ENCODE measurements at places on chromosomes 4 and X.
A peak's percentile ranks its signal among the peaks of the same experiment; 100 is the strongest.

- DNase-seq: no peak
Observed at GRCh38 chr4:42404001-42404400, 6.7 kb downstream of the SHISA3 start.

- peak; percentile 2 for DNase-seq
Observed at GRCh38 chrX:124300405-124300804, 32.1 kb upstream of the TEX13D start.

DNA sequence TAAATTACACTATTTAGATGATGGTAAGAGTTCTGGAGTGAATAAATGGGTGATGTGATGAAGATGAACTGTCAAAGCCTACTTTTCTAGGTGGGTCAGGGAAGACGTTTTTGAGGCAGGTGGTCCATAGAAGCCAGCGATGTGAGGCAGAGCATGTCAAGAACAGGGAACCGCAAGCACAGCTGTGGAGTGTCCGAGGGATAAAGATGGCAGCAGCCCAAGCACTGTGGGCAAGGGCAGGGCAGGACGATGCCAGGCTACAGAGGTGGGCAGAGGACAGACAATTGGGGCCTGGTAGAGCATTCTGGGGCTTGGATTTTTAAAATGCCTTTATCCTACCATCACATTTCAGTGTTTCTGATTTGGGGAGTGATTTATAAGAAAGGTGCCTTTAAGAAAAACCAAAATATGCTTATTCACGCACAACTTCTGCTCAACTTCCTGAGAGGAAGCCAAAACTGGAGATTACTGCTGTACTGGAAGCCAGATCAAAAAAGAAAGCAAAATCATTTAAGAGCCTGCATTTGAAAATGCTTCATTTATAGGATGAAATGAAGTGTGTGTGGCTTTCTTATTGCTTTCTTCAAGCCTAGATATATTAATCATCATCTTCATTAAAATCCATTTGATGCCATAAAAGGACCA lies 119.0 kb upstream of the WDR17 start:
- peak; percentile 14 for DNase-seq

GRCh38 chrX:123274796-123275195 lies 90.7 kb downstream of the GRIA3 start:
- DNase-seq: no peak

GRCh38 chrX:23435575-23435974 lies 100.9 kb downstream of the PTCHD1 start:
- no peak for DNase-seq

- DNase-seq: peak; percentile 7
Observed at GRCh38 chrX:39551762-39552161, 546.0 kb downstream of the BCOR start.

DNA sequence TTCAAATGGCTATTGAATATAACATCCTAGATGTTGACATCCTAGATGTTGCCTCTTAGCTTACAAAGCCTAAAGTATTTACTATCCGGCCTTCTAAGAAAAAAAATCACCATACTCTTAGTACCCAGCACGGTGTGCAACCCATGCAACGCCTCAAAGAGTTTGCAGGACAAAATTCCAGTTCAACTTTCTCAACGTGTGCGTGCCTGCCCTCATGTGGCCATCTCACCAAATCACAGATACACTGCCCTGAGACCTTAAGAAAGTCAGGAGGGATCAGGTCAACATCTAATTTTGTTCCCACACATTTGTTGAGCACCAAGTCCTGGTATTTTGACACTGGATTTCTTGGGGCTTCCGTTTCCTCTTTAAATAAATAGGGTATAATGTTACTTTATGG lies 68.3 kb downstream of the CRMP1 start:
- peak; percentile 30 for DNase-seq

DNA sequence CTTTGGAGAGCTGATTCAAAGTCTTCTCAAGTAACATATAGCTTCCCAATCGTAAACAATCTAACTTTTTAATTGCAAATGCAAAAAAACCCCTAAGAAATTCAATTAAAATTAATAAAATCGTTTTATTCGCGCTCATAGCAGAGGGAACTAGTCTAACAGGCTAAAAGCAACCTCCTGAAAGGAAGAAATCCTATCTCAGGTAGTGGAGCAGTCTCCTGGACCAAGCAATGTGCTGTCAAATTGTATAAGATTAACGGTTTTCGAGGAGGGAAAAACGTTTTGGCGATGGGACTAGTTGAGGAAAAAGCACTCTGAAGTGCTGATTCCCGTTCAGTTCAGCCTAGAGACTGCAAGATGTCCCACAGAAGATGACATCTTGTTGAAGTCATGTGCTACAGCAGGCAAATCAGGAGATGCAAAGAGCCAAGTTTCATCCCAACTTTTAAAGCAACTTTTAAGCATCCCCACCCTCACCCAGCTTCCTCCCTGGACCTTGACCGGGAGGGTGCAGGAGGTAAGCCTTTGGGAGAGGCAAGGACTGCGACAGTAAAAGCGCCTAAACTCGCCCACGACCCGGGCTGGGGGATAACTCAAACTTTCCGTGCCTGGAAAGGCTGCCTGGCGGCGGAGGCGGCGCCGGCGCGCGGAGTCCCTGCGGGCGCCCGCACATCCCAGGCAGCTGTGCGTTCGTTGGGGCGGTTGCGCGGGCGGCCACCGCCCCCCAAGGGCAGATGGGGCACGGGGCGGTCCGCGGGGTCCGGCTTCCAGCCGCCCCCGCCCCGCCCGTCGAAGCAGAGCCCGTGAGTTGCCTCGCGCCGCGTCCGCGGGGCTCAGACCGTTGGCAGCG lies 784 bp downstream of the MAP7D3 start:
- DNase-seq: peak; percentile 16

GRCh38 chr4:85724791-85725563 lies 250.0 kb downstream of the ARHGAP24 start:
- peak; percentile 52 for DNase-seq

DNA sequence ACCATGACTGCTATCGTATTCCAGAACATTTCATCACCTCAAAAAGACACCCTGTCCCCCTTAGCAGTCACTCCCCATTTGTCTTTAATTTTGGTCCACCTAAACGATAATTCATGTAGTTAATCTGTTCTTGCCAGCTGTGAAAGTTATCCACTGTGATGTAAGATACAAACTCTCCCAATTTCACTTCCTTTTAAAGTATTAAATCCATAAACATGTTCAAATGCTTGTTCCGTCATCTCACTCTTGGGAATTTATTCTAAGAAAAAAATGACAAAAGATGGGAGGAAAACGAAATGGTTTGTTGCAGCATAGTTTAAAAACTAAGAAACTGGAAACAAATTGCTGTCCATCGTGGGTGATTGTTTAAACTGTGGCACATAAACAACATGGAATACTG lies 53.7 kb upstream of the IRF2 start:
- peak; percentile 46 for DNase-seq

- DNase-seq: no peak
Observed at GRCh38 chrX:10325611-10326010, 168.8 kb downstream of the CLCN4 start.

GRCh38 chr4:53313510-53313909 lies 52.4 kb downstream of the SCFD2 start:
- no peak for DNase-seq

DNA sequence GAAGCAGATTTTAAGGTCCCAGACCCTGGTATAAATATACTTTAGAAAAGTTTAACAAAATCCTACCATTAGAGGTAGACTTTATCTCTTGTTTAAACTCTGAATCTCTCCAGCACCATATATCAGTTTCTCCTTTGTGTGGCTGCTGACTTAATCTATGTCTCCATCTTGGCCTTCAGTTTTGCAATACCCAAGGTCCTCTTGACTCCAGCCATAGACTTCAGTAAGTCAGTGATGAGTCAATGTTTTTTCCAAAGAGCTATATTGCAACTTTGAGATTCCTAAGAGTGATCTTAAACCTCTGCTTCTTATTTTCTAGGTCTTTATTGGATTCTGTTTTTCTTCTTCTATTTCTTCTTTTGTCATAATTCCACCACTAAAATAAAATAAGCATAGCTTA lies 50.8 kb upstream of the ADGRL3 start:
- DNase-seq: peak; percentile 35

- DNase-seq: no peak
Observed at GRCh38 chrX:123518791-123519190, 214.1 kb downstream of the THOC2 start.

- no peak for DNase-seq
Observed at GRCh38 chr4:30122711-30123110, 597.5 kb upstream of the PCDH7 start.

DNA sequence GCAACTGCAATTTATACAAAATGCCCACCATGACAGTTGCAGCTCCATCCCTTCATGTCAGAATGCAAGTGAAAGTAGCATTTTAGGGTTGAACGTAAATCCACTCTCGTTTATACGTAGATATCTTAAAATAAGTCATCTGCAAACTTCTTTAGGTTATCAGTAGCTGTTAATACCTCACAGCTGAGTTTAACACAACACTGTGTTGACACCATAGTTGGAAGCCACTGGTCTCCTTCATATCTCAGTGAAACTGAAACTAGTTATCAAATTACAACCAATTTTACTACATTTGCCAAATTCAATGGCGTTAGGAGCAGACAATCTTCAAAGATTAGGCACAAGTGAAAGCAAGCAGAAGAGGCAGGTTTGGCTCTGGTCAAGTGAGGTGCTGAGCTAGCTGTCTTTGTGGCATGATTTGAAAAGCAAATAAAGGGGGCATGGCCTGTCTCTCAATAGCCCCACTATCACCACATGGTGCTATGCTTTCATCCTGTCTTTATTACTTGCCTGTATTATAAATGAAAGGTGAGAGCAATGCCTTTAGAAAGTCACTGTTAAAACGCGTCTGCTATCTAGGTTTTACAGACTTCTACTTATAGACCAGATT lies 12.3 kb downstream of the PPP3CA start:
- no peak for DNase-seq

GRCh38 chrX:132748909-132749308 lies 209.5 kb downstream of the HS6ST2 start:
- DNase-seq: no peak

DNA sequence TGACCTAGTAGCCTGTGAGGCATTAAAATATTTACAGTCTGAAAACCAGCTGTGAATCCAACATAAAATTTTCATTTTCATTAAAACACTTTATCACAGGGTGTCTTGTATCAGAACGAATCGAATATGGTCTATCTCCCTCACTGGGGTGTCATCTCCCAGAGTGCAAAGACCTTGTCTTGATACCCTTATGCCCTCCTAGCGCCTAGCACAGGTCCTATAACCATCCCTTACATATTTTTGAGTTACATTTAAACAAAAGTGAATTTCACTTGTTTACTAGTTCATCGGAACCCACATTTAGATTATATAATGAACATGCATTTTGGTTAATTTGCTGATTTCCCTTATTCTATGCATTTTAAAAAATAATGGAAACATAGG lies 14.0 kb downstream of the DIPK2B start:
- DNase-seq: no peak

GRCh38 chr4:7962609-7963508 lies 23.2 kb upstream of the AFAP1 start:
- DNase-seq: no peak

- DNase-seq: no peak
Observed at GRCh38 chr4:8175686-8176085, 17.1 kb upstream of the ABLIM2 start.

GRCh38 chrX:145729635-145730034 lies 88.0 kb upstream of the SLITRK2 start:
- DNase-seq: no peak

- DNase-seq: no peak
Observed at GRCh38 chr4:58214376-58214775, 1104.2 kb upstream of the IGFBP7 start.

DNA sequence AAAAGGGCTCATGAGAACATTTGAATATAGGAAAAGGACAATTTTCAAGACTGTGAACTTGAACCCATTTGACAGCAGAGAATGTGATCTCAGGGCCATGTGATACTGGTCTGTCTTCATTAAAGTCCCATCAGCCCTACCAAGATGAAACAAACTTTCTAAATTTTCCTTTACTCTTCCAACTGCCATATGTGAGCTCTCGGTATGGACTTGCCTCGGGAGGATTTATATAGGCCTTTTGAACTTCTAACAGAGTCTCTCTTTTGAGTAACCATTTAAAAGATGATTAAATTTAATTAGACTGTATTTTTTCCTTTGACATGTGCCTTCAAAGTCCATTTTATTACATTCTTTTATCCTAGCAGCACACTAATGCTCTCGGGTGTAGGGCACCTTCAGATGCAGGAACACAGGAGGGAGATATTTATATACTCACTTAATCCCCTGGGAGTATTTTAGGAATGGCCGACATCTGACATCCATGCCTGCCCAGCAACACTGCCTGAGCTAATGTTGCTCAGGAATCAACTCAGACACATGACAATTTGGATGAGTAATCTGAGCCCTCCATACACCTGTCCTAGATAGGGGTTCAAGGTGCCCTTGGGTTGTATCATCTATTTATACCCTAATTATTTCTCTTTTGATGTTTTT lies 155.0 kb downstream of the SLC7A11 start:
- DNase-seq: no peak

GRCh38 chrX:86051741-86052140 lies 4.4 kb upstream of the CHM start:
- DNase-seq: no peak

DNA sequence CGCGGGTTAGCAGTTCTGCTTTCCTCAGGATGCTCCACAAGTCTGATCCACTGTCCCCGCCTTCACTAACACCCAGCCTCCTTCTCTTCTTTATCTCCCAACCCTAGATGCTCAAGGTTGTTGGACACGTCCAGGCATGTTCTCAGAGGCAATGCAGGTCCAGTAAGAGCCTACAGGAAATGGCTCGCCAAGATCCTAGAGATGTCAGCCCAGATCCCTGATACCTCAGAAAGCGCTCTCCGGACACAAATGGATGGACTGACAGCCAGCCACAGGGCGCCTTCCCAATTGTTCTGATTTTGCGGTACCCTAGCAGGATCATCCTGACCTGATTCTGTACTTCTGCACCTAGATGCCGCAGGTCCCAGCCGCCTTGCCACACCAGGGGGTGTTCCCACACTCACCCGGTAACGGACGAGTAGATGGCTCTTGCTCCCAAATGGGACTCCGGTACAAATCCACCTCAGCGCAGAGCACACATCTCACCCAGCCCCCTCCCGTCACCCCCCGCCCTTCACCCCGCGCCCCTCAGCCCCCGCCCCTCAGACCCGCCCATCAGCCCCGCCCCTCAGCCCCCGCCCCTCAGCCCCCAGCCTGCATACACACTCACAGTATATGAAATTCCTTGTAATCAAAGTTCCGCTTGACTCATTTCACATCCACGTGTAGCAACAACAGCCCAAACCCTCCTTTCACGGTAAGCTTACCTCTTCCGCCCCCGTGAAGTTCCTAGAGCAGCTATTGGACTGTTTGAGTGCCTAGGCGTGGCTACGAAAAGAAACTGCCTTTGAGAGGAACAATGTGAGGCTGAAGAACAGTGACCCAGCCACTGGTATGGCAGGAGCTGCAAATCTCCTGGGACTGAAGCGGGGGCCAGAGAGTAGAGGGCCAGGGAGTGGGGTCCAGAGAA lies at the start of gene EDA2R:
TSS of gene EDA2R (minus strand) at position 488 of the 910 bp plus-strand sequence. CDS start 23,058 bp downstream, outside the sequence.
- DNase-seq: no peak

DNA sequence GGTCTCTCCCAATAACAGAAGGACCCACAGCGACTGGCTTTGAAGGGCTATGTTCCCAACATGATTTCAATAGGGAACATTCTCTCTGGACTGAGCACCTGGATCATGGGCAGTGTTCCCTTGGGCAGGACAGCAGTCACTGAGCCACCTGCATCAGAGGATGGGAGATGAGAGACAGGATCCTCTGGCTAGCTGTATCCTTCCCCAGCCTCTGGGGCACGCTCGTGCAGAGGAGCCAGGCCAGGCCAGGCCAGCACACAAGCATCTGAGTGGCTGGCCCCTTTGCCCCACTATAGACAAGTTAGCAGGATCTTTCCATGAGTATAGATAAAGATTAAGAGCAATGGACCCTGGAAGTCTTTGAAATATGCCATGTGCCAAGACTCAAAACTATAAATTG lies 66.3 kb downstream of the NEUROG2 start:
- no peak for DNase-seq

All from suppressor macrophage treated with lipopolysaccharide for 1 hour (primary cell).